ENCODE measurements at places on chromosomes 16 and 17.

DNA sequence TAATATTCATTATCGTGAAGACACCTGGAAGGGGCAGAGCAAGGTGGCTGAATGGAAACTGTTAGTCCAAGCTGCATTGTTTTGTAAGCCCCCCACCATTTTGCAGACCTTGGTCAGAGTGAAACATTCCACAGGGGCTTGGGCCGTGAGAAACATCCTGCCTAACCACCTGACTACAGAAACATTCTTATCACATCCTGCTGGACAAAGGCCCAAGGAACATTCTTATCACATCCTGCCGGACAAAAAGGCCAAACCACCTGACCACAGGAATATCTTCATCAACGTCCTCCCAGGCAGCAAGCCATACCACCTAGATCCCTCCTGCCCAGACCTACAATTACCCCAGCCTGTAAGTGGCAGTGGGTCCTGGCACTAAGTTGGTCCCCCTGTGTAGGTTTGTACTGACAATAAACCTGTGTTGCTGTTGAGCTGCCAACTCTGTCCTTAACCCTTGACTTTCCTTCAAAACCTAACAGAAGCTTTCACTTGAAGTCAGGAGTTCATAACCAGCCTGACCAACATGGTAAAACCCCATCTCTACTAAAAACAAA, 19.6 kb downstream of the ATF7IP2 start:
- peak; percentile 98 for DNase-seq

GRCh38 chr16:19655242-19655777, 62.7 kb downstream of the KNOP1 start:
- DNase-seq = no peak

DNA sequence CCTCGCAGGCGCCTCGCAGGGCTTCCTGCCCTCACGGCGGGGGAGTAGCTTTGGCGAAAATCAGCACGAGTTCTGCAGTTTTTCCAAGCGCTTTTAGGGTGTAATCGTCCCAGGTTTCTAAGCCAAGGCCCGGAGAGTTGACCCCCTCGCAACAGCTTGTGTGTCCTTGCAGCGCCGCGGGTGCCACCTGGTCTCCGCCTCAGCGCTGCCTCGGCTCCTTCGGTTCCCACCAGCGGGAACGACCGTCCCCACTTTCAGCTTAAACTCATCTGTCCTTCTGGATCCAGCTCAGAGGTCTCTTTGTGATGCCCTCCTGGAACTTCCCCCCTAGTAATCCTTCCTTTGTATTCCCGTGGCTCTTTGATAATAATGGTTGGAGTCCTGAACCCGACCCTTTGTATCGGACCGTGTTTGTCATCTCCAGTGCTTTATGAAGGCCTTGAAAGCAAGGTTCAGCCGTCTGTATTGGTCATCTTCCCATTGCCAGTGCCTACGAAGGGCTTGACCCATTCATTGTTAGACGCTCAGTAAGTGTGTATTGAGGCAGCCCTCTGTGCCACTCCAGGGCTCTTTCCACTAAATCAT, 858 bp upstream of the SMARCE1 start:
- peak; percentile 46 for DNase-seq

- peak; percentile 51 for DNase-seq
Measured at GRCh38 chr17:80034791-80035686, 633 bp downstream of the TBC1D16 start.

DNA sequence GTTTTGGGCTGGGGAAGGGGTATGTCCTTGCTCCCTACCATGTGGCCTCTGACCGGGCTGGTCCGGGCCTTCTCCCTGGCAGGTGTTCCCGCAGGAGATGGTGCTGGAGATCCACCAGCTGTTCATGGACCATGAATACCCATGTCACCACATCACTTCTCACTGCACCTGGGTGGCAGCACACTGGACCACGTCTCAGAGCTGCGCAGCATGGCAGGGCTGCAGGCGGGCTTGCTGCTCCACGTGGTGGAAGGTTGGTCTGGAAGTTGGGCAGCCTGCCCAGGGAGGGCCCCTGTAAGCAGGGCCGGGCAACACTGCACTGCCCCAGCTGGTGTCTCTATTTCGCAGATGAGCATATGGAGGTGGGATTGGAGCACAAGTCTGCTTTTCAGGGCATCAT, 169.5 kb upstream of the ZNF267 start:
- DNase-seq = no peak

DNA sequence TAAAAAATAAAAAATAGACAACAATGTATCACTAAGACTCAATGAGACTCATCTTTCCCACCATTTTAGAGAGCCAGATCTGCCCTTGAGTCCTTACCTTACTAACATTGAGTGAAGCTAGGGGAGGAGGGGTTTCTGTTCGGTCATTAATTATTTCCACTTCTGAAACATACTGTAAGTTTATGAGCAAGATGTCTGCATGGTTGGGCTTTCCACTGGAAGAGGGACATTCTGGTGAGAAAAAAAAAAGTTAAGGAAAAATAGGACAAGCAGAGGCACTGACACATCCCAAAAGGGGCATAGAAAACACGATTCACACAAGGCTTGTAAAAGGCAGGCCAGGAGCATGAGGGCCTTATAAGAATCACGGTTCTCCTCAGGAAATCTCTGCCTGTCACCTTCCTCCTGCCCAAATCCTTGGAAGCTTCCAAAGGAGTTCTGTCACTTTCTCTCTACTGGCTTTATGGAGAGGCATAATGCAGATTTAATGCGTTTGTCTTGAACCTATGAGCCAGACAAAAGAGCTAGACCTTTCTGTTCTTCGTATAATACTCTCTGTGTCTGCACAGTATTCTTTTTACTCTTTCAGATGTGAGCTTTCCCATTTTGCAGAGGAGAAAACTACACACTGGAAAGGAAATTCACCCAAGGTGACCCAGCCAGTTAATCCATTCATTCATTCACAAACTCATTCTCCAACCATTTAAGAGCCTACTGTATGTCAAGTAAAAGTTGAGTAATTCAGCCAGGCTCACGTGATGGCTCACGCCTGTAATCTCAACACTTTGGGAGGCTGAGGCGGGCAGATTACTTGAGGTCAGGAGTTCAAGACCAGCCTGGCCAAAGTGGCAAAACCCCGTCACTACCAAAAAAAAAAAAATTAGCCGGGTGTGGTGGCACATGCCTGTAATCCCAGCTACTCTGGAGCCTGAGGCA, 2.5 kb downstream of the LSM12 start:
- no peak for DNase-seq

Measured in dermis blood vessel endothelial cell (primary cell).